ENCODE measurements at places on chromosomes 2 and 18.

DNA sequence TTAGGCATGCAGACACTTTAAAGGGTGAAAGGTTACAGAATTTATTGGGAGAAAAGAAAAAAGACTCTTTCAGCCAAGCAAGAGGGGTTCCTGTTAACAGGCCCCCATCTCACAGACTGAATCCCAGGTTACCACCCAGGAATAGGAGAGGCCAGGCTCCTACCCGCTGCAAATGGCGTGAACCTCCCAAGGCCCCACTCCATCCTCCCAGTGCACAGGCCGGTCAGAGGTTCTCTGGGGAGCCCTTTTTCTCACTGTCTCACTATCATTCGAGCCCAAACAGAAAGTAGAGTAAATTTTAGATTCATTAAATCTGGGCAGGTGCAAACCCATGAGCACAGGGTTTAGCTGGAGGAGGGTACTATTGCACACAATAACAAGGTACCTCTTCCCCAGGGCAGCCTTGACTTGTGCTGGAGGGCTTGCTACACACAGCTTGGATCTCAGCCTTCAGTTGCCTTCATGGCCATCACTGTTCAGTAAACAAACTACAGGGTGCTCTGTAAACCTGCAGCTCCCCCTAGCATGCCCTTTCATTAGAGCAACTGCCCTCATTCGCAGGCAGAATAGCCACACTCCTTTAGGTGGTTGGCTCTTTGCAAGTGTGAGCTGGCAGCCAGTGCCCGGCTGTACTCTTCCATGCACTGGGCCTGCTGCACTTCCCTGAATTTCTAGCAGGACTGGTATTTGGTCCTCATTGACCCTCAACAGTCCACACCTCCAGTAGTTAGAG, 7.3 kb upstream of the PLEK start:
- no peak for DNase-seq

GRCh38 chr2:176177580-176178037, 10.9 kb upstream of the HOXD1 start:
- no peak for DNase-seq

GRCh38 chr2:237915576-237915975, 51.2 kb upstream of the UBE2F start:
- no peak for DNase-seq

GRCh38 chr18:34707670-34708069, 2.4 kb upstream of the DTNA start:
- DNase-seq: no peak

DNA sequence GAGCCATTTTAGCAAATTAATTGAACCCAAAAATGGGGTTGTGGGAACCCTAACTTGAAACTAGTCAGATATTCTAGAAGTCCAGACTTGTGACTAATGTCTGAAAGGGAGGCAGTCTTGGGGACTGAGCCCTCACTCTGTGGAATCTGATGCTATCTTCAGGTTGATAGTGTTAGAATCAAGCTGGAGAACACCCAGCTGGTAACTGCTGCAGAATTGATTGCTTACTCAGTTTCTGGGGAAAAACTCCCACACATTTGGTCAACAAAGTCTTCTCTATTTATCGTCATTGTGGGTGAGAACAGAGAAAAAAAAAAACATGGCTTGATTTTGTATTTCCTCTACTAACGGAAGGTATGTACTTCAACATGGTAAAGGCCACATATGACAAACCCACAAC, 1925.8 kb upstream of the CELF4 start:
- no peak for DNase-seq

GRCh38 chr2:216219861-216220260, 110.7 kb downstream of the XRCC5 start:
- no peak for DNase-seq

- no peak for DNase-seq
Measured at GRCh38 chr2:177448031-177448430, 55.5 kb downstream of the AGPS start.

- peak; percentile 42 for DNase-seq
Measured at GRCh38 chr2:178194600-178195389, 483 bp downstream of the OSBPL6 start.

GRCh38 chr2:126643431-126643830, 12.5 kb upstream of the GYPC start:
- no peak for DNase-seq

GRCh38 chr2:129891341-129892320, 87.8 kb upstream of the RAB6C start:
- no peak for DNase-seq

- no peak for DNase-seq
Measured at GRCh38 chr2:181586569-181587081, 70.3 kb downstream of the CERKL start.

GRCh38 chr18:8373486-8373885, 235.8 kb upstream of the RAB12 start:
- DNase-seq: no peak

DNA sequence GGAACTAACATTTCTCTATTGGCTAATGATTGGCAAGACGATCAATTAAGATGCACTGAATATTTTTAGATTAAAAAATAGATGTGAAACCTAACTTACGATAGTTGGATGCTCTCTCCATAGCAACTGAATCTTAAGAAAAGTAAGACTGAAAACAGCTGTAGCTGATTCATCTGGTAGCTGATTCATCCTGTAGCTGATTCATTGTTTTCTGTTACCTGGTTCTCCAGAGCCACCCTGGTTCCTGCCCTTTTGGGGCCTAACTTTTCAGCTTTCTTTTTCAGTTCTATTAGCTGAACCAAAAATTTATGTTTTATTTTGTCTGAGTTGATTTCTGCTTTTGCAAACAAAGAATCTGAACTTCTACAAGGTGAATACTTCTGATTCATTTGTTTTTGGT, 22.7 kb upstream of the SPR start:
- DNase-seq: peak; percentile 61

- DNase-seq: no peak
Measured at GRCh38 chr2:63667132-63667700, 78.5 kb downstream of the MDH1 start.

DNA sequence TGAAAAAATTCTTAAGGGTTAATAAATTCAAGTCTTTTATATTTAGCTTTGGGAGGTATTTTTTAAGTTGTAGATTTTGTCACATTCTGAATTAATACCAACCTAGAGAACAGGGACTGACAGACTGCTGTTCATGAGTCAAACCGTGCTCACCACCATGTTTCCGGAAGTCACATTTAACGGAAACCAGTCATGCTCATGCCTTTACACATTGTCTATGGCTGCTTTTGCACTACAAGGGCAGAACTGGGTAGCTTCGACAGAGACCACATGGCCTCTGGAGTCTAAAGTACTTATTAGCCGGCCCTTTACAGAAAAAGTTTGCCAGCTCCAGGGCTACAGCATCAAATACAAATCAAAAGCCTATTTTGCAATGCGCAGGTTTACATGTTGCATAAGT, 33.3 kb downstream of the LONRF2 start:
- DNase-seq: peak; percentile 36

- DNase-seq: peak; percentile 89
Measured at GRCh38 chr2:105873721-105874120, 129.0 kb downstream of the NCK2 start.

GRCh38 chr2:231693956-231694355, 14.4 kb upstream of the PTMA start:
- no peak for DNase-seq

DNA sequence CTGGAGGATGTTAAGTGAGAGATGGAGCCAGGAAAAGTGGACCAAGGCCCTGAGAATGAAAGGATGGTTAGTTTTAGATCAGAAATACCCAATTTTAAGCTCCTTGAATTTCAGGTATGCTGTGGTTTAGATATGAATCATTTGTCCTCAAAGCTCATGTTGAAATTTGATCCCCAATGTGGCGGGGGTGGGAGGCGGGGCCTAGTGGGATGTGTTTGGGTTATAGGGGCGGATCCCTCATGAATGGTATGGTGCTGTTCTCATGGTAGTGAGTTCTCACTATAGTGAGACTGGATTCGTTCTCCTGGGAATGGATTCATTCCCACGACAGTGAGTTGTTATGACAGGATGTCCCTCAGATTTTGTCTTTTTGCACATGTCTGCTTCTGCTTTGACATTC, 11.4 kb downstream of the MYO5B start:
- no peak for DNase-seq

Data from activated CD4-positive, alpha-beta memory T cell treated with anti-CD3 and anti-CD28 coated beads for 36 hours (primary cell).